BJ (cell line): ENCODE measurements at places on chromosomes 3 and 15.

GRCh38 chr3:55476515-55476914 is 10.6 kb downstream of the WNT5A start:
- DNase-seq: peak; percentile 66

DNA sequence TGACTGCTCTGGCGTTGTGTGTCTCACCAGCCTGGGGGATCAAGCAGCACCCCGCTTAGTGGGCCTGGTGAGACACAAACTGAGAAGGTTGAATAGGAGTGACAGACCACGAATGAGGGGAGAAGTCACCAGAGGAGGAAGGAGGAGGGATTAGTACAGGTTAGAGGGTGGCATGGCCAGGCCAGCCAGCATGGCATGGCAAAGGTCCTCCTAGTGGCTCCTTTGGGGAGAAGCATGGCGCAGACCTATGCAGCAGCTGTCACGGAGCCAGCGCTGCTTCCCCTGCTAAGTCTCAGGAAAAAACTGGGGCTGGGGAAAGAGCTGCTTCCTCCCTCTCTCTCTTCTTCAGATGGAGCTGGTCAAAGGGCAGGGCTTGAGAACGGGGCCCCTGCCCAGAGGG is 48.6 kb downstream of the ZDHHC3 start:
- no peak for DNase-seq

GRCh38 chr3:49296781-49297411 is 19.9 kb upstream of the C3orf62 start:
- no peak for DNase-seq

- DNase-seq: no peak
These were observed 80.0 kb upstream of the TMC3 start for GRCh38 chr15:81454024-81454423.

- no peak for DNase-seq
These were observed 6.6 kb downstream of the ACOX2 start for GRCh38 chr3:58530354-58530865.

GRCh38 chr3:13687517-13687943 is 138.6 kb downstream of the FBLN2 start:
- no peak for DNase-seq

DNA sequence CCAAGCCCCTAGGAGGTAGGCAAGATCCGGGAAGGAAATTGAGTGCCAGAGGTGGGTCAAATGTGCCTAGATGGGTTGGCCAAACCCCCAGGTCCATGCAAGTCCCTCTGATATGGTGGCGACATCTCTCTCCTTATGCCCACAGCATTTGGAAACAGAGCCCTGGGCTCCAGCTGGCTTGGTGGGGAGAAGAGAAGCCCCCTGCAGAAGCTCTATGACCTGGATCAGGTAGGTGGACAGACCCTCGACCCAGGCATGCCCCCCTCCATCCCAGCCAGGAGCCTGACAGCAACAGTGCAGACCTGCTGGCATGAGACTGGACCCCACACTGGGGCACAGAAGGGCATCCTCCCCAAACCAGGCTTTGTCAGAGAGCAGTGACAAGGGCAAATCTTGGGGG is 12.2 kb downstream of the CHST13 start:
- no peak for DNase-seq

- DNase-seq: no peak
These were observed 253.9 kb downstream of the LSAMP start for GRCh38 chr3:116191409-116191808.

GRCh38 chr3:50665081-50665840 is 9.5 kb upstream of the DOCK3 start:
- DNase-seq: no peak

- no peak for DNase-seq
These were observed 35.0 kb downstream of the ACAA1 start for GRCh38 chr3:38101811-38102443.

DNA sequence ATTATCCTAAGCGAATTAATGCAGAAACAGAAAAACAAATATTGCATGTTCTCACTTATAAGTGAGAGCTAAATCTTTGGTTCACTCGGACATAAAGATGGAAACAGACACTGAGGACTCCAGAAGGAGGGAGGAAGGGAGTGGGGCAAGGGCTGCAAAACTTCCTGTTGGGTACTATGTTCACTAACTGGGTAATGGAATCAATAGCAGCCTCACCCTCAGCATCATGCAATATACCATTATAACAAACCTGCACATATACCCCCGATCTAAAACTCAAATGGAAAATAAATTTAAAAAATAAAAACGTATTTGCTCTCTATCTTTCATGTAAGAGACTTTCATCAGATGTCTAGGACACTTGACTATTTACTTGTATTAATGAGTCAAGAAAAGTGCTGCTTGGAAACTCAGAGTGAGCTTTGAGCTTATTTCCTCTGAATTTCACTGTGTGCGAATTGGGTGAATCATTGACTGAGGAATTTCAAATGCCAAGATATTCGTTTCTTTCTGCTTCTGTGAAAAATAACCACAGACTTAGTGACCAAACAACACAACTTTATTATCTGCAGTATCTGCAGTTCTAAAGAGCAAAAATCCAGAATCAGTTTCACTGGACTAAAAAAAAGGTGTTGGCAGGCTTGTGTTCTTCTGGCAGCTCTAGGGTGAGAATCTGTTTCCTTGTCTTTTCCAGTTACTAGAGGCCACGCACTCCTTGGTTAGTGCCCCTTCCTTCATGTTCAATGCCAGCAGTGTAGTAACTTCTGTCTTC is 18.4 kb downstream of the TM4SF18 start:
- peak; percentile 79 for DNase-seq

DNA sequence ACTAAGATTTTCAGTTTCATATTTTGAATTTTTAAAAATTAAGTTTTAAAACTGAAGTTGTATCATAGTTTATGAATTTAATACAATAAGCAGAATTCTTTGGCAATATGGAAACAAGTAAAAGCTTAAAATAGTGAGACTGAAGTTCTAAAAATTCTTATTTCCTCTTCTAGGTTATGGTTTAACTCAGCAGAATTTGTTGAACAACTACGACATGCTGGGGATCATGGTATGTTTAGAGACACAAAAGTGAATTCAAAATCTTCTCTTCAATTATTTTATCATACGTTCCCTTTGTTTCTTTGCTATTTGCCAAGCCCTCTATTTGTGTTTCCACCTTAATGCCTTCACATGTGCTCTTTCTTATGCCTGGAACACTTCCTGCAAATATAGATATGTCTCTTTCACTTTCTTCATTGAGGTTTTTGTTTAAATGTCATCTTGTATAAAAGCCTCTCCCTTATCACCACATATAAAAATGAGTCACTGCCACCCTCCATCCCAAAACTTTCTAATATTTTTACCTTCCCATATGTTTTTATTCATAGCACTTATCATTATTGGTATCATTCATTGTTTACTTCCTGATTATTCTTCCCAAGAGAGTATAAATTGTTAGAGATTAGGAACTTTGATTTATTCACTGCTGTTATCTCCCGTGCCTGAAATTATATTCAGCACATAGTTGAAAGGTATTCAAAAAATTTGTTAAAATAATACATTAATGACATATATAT is 6.4 kb downstream of the SUCNR1 start:
- no peak for DNase-seq

- no peak for DNase-seq
These were observed 111.1 kb downstream of the RASA2 start for GRCh38 chr3:141597931-141598330.

- peak; percentile 43 for DNase-seq
These were observed 271.5 kb downstream of the SATB1 start for GRCh38 chr3:18153571-18154173.

DNA sequence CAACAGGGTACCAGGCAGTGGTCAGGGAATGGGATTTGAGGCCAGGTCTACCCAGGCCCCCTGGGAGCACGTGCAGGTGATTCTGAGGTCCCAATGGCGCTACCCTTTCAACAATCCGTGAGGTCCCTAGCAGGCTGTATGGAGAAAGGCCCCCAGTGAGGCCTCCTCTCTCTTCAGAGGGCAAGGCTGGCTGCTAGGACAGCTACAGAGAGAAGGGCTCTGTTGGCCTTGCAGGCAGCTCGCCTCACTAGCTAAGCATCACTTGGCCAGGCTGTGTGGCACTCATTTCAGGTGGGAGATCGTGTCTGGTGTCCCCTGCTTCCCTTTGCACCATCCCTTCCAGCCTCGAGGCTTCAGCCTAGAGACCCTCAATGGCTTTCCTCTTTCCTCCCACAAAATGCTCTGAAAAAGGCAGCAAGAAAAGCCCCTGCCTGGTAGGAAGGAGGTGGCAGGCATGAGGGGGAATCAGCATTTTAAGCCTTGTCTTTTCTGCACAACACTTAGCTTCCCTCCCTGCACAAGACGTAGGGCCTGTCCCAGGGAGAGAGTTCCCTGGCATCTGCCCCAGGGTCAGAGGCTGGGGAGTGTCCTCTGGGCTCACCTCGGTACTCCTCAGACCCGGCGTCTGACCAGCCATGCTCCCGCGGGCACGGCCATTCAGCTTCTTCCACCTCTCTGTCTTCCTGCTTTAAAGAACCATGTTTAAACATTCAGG is 111.8 kb downstream of the ASB7 start:
- no peak for DNase-seq

DNA sequence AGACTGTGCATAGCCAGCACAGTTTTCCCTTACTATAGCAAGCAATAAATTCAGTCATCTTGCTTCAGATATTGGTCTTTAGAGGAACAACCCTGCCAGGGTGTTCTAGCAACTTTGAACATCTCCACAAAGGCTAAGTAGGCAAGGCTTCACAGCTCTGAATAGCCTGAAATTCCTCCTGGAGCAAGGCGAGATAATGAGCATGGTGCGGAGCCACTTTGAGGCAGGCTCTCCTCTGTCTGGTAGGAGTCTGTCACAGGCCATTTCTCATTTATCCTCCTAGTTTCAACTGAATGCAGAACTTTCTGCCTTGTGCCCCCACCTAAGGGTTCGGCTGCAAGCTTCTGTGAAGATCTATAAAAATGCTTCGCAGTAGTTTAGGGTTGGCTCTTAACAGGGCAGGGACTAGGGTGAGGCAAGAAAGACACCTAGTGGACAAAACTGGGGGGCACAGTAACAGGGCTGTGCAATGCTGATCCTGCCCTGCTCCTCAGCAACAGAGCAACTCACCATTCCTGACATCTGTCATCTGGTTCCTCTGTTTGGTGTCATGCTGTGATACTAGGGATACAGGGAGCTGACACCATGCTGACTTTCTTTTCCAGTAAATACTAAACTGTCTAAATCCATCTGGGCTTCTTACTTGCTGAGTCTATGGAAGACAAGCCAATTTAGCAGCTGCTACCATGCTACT is 16.6 kb upstream of the EHHADH start:
- DNase-seq: no peak

DNA sequence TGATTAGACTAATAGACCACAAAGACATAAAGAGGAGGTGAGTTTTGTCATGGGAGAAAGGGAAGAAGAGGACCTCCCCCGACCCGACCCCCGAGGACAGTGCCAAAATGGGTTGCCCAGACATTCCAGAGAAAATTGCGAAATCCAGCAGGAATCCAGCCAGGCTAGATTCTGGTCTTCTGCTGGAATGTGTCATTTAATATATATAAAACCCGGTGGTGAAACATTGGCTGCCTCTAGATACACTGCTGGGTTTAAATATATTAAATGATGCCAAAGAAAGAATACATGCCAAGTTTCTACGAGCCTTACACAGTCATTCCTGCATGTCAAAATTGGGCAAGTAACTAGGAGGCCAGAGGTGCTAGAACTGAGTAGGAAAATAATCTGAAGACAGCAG is 45.3 kb upstream of the SPESP1 start:
- no peak for DNase-seq

GRCh38 chr3:4533489-4534443 is 40.6 kb downstream of the ITPR1 start:
- DNase-seq: no peak

GRCh38 chr15:31080591-31081014 is 20.9 kb downstream of the TRPM1 start:
- no peak for DNase-seq

- DNase-seq: no peak
These were observed 364.0 kb upstream of the RBMS3 start for GRCh38 chr3:28916713-28917499.

GRCh38 chr15:74552773-74553441 is 11.9 kb downstream of the ARID3B start:
- DNase-seq: no peak

- no peak for DNase-seq
These were observed 47.7 kb upstream of the RASGRP1 start for GRCh38 chr15:38612159-38612863.

DNA sequence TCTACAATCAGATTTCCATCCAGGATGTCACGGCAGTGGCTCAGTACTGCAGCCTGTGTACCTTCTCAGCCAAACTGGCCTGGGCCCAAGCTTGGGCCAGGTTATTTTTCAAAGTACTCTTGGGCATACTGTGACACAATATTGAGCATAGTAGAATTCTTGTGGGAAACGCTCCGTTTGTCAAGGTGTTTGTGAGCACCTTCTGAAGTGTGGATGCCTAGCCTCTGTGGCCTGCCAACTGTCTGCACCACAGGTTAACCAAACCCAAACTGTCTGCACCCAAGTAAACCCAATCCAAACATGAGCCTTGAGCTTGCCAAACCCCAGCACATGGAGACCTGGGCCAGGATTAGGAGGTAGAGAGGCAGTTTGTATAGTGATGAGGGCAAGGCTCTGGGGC is 25.4 kb downstream of the CTDSPL start:
- no peak for DNase-seq

GRCh38 chr3:59310736-59311135 is 260.9 kb upstream of the CFAP20DC start:
- no peak for DNase-seq

GRCh38 chr3:43796041-43796596 is 105.4 kb downstream of the ABHD5 start:
- no peak for DNase-seq

GRCh38 chr3:13114811-13115575 is 41.8 kb upstream of the IQSEC1 start:
- DNase-seq: no peak

DNA sequence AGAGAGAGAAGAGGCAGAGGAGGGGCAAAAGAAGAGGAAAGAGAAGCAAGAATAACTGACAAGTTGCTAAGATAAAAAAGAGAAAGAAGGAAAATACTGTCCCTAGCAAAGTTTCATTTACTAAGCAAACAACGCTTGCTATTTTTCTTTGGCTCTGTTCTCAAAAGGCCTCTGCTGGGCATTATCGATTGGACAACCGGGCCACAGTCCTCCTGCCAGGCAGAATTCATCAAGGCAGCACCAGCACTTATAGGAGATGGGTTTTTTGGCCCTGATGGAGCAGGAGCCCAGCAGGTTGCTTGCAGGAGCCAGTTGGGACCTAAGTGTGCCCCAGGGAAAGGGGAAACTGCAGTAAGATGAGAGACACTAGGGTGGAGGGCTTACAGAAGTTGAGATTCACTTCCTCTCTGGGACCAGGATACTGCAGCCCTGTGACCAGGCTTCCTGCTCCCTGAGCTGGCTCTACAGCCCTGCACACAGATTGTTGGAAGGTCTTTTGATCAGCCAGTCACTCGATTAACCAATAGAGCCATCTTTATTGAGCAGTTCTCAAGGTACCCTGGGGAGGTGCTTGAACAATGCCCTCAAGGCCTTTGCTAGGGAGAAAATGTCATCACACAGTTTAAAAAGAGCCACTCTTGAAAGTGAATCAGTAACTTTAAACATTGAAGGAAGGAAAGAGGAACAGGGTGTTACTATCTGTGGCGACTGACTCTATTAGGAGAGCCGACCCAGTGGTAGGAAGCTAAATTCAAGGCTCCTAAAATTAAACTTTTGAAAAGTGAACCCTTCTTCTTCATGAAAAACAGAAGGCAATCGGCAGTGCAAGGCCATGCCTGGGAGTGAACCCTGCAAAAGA is 28.8 kb upstream of the GLCE start:
- DNase-seq: no peak

GRCh38 chr15:67678993-67679392 is 136.5 kb downstream of the MAP2K5 start:
- DNase-seq: no peak

GRCh38 chr15:40458495-40459371 is 12.1 kb upstream of the CHST14 start:
- DNase-seq: no peak

- DNase-seq: no peak
These were observed 61.7 kb downstream of the TAMM41 start for GRCh38 chr3:11784971-11785377.
